MCF 10A (cell line): ENCODE measurements at places on chromosomes 1 and 21. TPM values are rescaled to one million over a fixed set of nuclear protein-coding genes. Genes with fewer than 3 reads are reported as not detected.

DNA sequence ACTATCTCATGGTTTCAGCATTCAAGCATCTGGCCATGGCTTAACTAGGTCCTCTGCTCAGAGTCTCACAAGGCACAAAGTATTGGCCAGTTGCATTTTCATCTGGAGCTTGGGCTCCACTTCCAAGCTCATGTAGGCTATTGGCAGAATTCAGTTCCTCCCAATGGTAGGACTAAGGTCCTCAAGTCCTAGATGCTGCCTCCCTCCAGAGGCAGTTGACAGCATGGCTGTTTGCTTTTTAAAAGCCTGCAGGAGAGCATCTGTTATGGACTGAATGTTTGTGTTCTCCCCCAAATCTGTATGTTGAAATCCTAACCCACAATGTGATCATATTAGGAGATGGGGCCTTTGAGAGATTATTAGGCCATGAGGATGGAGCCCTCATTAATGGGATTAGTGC is 38.0 kb upstream of the HLX start:
- no peak for DNase-seq

The AVPR1B gene
- total RNA-seq: not detected in 2 replicates

The CLDN8 gene
- not detected in 2 replicates for total RNA-seq

DNA sequence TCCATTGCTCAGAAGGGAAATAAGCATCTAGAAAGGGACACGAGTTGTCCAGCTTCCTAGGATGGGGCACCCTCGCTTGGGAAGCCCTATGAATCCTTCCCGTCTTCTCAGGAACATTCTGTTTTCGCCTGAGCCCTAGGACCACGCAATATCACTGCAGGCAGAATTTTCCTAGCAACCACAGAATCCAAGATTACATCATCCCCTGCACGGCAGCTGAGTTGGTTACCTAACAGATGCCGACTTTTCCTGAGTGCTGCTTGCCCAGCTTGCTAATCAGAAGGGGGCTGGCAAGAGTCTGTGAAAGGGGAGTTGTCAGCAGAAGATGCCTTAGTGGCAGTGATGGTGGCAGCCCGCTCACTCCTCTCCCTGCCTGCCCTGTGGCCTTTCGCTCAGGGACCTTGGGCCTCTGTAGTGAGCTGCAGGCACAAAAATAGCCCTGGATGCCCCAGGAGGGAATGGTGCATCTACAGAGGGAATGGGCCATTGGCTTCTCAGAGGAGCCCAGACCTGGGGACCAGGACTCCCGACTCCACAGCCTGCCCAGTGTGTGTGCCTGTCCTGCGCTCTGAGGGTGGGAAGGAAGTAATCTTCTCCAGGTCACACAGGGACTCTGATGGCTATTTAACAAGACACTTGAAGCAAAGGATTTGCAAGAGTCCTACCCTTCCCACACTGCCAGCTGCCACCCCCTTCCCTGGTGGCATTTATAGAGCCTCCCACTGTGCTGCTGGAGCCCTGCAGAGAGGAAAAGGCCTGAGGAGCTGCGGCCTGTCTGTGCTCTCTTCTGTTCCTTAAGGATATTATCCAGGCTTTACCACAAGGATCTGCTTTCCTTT is 28.9 kb upstream of the CLSTN1 start:
- DNase-seq: peak; percentile 85

GRCh38 chr21:25953659-25954058 is 216.9 kb downstream of the APP start:
- DNase-seq: no peak

The LCE1E gene
- total RNA-seq: 1.3 and 1.9 TPM in 2 replicates

- no peak for DNase-seq
Measured at GRCh38 chr1:30129001-30129408, 594.4 kb downstream of the MATN1 start.

The NBPF26 gene
- 17.9 and 19.1 TPM in 2 replicates for total RNA-seq

DNA sequence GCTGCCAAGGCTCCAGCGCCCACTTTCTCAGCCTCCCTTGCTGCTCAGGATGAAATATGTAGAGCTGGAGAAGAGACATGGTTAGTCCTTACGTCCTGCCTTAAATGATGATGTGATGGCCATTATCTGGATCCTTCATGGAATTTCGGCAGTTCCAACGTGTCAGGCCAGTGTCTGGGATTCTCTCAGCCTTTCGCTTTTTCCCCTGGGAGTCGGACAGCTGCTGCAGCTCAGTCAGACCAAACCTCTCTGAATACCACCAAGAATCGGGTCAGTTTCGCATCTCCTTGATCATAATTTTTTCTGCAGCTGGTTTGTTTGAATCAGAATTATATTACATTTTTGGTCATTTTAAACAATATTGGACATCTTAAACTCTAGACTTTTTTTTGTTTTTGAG is 22.3 kb upstream of the KLHDC8A start:
- no peak for DNase-seq

DNA sequence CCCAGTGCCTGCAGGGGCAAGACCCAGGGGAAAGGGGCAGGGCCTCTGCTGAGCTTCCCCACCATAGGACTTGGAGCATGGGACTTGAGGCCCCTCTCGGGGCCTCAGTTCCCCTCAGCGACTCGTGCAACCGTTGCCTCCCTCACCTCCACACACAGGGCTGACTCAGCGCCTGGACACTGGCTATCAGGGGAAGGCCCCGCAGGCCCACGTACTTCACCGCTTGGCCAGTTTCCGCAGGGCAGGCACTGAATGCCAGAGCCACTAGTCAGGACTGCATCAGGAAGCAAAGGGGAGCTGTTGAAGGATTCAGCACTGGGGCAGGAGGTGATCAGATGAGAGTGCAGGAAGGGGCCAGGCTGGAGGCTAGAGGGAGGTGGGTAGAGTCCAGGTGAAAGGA is 15.5 kb upstream of the FAM131C start:
- peak; percentile 72 for DNase-seq

The NTRK1 gene
- 0.15 and 0.33 TPM in 2 replicates for total RNA-seq

DNA sequence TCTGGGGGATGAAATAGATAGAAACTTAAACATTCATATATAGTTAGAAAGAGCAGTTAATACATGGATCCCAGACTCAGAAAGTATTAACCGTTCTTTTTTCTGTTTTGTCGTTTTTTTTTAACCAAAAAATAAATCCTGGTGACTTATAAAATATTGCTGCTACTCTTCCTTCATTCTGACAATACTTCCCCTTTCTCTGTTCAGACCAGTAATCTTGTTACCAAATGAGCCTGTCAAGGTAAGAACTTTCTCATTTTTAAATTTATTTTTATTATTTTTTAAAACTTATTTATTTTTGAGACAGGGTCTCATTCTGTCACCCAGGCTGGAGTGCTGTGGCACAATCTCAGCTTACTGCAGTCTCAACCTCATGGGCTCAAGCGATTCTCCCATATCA is 13.7 kb downstream of the PTPN22 start:
- DNase-seq: no peak

The OR2T33 gene
- total RNA-seq: not detected in 2 replicates

GRCh38 chr1:204616641-204617040 is 68.9 kb downstream of the LRRN2 start:
- DNase-seq: no peak

- no peak for DNase-seq
Measured at GRCh38 chr1:28822799-28823198, 10.8 kb downstream of the OPRD1 start.

- DNase-seq: peak; percentile 15
Measured at GRCh38 chr1:56915960-56916359, 49.9 kb downstream of the C8B start.

The ICOSLG gene
- total RNA-seq: 1.2 and 1.5 TPM in 2 replicates

DNA sequence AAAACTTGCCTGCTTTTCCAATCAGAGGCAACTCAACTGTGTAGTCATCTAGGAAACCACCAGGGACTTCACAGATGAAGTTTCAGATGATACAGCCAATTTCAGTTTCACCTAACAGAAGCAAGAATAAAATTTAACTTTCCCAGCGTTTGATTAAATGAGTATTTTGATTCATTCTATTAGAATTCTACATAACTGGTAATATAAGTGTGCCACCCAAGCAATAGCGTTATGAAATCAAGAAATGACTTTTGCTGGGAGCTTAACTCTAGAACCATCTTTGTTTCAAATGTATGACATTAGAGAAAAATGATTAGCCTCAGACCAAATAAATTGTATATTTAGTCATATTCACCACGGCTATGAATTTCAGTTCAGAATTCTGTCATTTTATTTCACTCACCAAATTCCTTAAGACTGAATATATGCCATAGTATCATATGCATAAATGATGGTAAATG is 239.3 kb downstream of the NRIP1 start:
- no peak for DNase-seq

DNA sequence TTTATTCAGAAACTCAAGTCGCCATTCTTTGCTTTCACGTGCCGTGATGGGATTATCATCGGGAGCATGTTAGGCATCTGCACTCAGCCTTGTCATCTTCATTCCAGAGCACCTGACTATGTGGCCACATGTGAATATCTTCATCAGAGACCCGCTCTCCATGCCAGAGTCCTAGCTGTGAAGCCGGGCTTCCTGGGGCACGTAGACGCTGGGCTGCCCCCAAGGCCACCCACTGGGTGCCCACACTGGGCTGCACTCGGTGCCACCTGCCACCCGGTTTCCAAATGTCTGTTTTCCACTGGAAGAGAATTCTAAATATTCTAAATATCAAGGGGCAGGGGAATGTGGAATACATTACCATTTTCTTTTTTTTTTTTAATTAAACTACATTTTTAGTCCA is 43.8 kb downstream of the SLC37A1 start:
- DNase-seq: no peak

GRCh38 chr21:28336314-28336713 is 656.4 kb downstream of the LTN1 start:
- peak; percentile 47 for DNase-seq

DNA sequence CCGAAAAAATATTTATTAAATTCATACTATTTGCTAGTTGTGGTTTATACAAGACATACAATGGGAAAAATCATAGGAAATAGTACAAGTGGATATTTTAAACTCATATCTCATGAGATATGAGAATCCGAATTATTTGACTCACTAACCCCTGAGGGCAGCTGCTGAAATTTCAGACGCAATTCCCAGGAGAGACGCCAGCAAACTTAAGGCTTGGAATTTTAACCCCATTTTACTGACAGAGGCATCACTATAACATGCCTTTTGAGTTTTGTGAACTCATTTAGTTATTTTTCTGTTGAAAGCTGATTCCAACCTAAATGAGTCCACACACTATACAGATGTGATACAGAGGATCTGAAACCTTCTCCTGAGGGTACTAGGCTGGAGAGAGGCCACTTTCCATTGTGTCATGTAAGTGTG is 5.9 kb upstream of the MROH9 start:
- DNase-seq: no peak

DNA sequence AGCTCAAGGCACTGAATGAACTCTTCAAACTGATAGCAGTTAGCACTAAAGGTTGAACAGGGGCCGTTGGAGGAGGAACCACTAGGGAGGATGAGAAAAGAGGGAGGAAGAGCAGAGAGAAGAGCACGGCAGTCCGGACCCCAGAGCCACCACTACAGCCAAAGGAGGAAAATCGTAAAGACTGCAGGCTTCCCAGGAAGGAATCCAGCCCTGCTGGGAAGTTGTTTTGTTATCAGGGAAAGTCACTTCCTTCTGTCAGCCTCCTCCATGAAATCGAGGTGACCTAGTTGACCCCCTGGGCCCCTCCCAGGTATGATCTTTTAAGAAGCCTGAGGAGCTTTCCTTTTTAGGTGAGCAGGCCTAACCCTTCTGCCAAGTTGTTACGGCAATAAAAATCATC is 88.2 kb downstream of the PBX1 start:
- DNase-seq: no peak

GRCh38 chr1:212967801-212968200 is 17.5 kb downstream of the VASH2 start:
- DNase-seq: peak; percentile 89

The LCE2B gene
- total RNA-seq: not detected in 2 replicates

DNA sequence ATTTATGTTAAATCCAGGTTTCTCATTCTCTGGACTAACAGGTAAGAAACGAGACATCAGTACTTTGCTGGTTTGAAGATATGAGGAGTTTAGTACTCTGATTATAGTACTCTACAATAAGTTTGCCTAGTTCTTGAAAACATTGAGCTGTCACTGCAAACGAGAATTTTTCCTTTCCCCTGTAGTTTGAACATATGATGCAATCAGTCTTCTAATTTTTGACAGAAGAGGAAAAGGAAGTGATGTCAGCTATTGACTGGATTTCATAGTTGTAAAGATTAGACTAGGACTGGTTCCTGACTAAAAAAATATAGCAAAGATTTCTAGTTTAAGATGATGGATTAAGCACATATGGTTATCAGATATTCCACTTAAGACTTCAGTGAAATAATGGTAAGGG is 461.9 kb downstream of the LRRIQ3 start:
- no peak for DNase-seq
